ENCODE measurements at places on chromosomes 7 and 10. TPM values are rescaled to one million over a fixed set of nuclear protein-coding genes. Genes with fewer than 3 reads are reported as not detected.

The EN2 gene
- total RNA-seq = not detected

The H2BK1 gene
- not detected for total RNA-seq

The AKR1C8 gene
- total RNA-seq = not detected

The COL13A1 gene
- 34.2 TPM for total RNA-seq

The FFAR4 gene
- total RNA-seq = not detected

The CTAGE4 gene
- 0.88 TPM for total RNA-seq

The LRMDA gene
- 0.22 TPM for total RNA-seq

The FOXP2 gene
- total RNA-seq = not detected

The ACSM6 gene
- not detected for total RNA-seq

The ACTL6B gene
- total RNA-seq = not detected

The OGA gene
- 78.0 TPM for total RNA-seq

The BBS9 gene
- total RNA-seq = 14.2 TPM

The CPED1 gene
- total RNA-seq = 143 TPM

The NPSR1 gene
- not detected for total RNA-seq

The ASAH2 gene
- 0.72 TPM for total RNA-seq

The ZEB1 gene
- total RNA-seq = 126 TPM

The RPP30 gene
- total RNA-seq = 20.6 TPM

The GIMAP1 gene
- total RNA-seq = not detected

The FASTK gene
- total RNA-seq = 103 TPM

The LIPN gene
- not detected for total RNA-seq

The UCMA gene
- not detected for total RNA-seq

The NODAL gene
- total RNA-seq = not detected

The OPN4 gene
- total RNA-seq = not detected

The EGFR gene
- 99.8 TPM for total RNA-seq

The TEX47 gene
- total RNA-seq = not detected

The TSPAN13 gene
- 15.5 TPM for total RNA-seq

The SPDYE2B gene
- total RNA-seq = not detected

The SORBS1 gene
- 0.44 TPM for total RNA-seq

The ASZ1 gene
- not detected for total RNA-seq

The SEMA4G gene
- 1.0 TPM for total RNA-seq

The IFT22 gene
- 24.2 TPM for total RNA-seq

The CALHM3 gene
- not detected for total RNA-seq

The CNNM1 gene
- total RNA-seq = 1.6 TPM

The JAZF1 gene
- total RNA-seq = 13.1 TPM

The RBAK gene
- total RNA-seq = 7.4 TPM

The CTTNBP2 gene
- total RNA-seq = not detected

The NUTM2A gene
- total RNA-seq = 0.66 TPM

The PIK3CG gene
- total RNA-seq = 0.66 TPM

All from placental pericyte (primary cell).